Fibroblast of skin of back (primary cell): ENCODE measurements at places on chromosomes 7 and 10.
A peak's percentile ranks its signal among the peaks of the same experiment; 100 is the strongest.

- no peak for DNase-seq
Observed at GRCh38 chr10:22293747-22294404, 22.3 kb upstream of the COMMD3 start.

DNA sequence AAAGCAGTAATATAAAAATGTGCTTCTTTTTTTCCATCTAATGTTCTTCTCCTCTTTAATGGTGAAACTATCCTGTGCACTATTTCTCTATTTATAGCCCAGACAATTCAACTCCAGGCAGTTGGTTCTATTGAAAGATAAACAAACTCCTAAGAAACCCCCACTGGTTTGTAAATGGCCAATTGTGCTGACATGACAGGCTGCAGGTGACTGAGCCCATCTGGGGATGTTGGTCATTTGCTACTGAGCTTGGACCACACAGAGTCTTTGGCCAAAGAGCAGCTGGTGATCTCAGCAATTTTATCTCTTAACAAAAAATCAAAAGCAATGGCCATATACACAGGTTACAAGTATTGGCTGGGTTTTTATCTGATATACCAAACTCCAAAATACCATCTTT lies 631.8 kb upstream of the CELF2 start:
- DNase-seq, result no peak

DNA sequence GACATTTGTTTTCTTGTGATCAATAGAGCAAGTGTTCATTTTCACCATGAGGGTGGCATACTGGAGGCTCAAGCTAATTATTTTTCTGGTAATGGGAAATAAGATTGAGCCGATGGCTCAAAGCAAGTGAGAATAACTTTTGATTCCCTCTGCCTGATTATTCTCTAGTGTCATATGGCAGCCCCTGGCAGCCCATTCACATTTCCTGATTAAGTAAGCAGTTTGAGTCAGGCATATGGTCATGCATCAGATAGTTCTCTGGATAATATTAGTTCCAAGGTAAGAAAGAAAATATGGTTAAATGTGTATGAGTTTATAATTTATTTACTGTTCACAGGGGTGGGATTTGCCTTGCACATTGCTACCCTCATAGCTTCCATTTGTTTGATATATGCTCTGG lies 109.2 kb downstream of the DYNC1I1 start:
- no peak for DNase-seq

DNA sequence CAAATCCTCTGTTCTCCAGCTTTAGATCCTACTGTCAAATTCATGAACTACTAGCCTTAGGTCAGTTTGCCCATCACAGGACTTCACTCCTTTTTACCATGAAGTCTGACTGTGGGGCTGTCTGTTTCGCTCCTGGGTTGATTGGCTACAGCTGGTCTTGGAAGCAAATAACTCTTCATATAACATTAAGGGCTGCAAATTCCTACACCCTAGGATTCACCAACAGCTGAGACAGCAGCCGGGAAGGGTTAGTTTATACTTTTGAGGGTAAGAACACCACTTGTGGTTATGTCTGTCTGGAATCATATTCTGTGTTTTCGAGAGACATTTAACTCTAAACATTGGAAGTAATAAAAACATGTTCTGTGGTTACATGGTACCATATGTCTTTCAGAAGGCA lies 55.9 kb upstream of the KIAA1217 start:
- no peak for DNase-seq

GRCh38 chr7:148050492-148051158 lies 539.9 kb upstream of the C7orf33 start:
- no peak for DNase-seq

DNA sequence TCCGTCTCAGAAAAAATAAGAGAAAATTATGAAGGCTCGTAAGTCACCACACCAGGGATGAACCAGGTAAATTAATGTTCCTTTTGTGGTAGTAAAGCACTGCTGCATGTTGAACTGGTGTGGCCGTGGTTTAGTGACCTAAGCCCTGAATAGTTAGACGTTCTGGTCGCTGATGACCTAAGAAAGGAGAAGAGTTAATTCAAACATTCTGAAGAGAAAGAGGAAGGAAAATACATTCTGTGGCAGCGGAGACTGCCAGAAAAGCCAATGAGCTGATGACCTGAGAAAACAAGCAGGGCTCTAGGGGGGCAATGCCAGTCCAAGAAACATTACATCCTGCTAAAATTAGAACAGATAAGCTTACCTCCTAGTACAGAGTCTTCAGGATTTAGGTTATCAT lies 17.5 kb downstream of the DNAJC9 start:
- no peak for DNase-seq

GRCh38 chr10:93106631-93107072 lies 33.0 kb downstream of the CYP26A1 start:
- DNase-seq, result peak; percentile 83

DNA sequence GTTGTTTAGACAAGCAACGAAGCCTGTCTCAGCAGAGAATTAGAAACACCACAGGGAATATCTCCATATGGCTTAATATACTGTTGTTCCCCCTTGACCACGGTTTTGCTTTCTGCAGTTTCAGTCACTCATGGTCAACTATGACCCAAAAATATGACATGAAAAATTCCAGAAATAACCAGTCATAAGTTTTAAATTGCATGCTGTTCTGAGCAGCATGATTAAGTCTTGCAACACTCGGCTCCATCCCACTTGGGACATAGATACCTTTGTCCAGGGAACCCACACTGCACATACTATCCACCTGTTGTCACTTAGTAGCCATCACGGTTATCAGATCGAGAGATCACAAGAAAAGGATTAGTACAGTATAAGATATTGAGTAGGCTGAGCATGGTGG lies 60.7 kb upstream of the FOXK1 start:
- DNase-seq, result peak; percentile 66

- DNase-seq, result no peak
Observed at GRCh38 chr7:2996141-2996540, 47.5 kb downstream of the CARD11 start.

GRCh38 chr10:78905957-78906308 lies 162.8 kb upstream of the ZMIZ1 start:
- DNase-seq, result no peak

DNA sequence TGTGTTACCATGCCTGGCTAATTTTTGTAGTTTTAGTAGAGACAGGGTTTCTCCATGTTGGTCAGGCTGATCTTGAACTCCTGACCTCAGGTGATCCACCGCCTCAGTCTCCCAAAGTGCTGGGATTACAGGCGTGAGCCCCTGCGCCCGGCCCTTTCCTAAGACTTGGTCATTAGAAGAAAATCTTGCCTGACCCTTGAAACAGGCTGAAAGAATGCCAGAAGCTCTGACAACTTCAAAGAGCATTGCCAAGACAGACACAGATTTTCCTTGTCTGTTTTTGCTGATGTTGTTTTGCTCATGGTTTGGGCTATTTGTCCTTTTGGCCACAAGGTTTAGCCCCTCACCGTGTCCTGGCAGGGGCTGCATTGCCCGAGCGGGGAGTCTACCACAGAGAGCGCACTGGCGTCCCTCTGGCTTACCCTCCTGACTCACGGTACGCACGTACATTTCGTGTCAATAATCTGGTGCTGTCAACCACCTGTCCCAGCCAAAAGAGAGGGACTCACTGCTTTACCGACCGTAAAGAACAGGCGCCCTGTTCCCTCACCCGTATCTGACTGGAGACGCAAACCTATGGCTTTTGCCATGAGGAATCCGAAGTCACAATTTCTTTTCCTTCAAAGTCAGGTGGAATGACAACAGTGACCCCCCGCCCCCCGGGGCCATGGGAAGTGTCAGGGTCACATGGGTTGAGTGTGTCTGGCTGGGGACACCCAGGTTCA lies 10.1 kb upstream of the INPP5A start:
- DNase-seq, result no peak

- peak; percentile 64 for DNase-seq
Observed at GRCh38 chr7:134632937-134633540, 13.6 kb upstream of the BPGM start.

GRCh38 chr10:50929670-50930069 lies 44.2 kb upstream of the A1CF start:
- DNase-seq, result peak; percentile 21

- no peak for DNase-seq
Observed at GRCh38 chr7:37234928-37235327, 213.7 kb downstream of the ELMO1 start.

GRCh38 chr10:113087165-113088029 lies 137.3 kb downstream of the TCF7L2 start:
- peak; percentile 98 for DNase-seq

- no peak for DNase-seq
Observed at GRCh38 chr10:93579985-93580711, 13.7 kb downstream of the FFAR4 start.

DNA sequence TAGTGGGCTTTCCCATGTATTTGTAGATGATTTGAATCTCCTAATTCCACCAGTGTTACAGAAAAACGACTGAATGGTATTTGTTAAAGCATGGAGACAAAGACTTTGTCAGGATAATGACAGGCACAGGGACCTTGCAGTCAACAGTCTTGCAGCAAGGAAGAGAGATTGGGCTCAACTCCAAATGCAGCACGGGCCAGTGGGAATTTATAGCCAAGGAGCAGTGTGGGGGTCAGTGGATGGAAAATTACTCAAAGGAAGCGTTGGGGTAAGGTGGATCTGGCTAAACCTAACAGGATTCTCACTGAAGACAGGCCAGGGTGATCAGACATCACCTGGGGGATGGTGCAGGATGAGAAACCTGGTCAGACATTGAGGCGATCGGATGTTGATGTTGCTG lies 24.3 kb downstream of the CPVL start:
- DNase-seq, result no peak

- no peak for DNase-seq
Observed at GRCh38 chr7:127968547-127968946, 62.7 kb downstream of the LRRC4 start.

- no peak for DNase-seq
Observed at GRCh38 chr10:13483073-13483472, 45.7 kb downstream of the BEND7 start.

DNA sequence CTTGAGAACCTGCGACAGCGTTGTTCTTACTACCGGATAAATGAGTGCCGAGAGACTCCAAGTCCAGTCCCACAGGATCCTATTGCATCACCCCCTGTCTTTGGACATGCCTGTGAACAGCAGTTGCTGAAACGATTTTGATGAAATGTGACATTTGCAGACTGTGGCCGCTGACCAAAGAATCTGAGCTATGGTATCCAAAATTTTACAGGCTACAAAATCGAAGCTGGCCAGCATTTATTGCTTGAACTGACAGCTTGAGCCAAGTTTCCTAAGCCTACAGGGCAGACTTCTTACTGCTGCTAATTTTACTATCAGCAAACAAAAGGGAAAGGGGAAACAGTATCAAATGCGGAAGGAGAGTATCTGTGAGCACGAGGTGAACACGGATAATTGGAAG lies 12.1 kb upstream of the NPVF start:
- no peak for DNase-seq

- no peak for DNase-seq
Observed at GRCh38 chr10:35854661-35855060, 212.6 kb upstream of the FZD8 start.

DNA sequence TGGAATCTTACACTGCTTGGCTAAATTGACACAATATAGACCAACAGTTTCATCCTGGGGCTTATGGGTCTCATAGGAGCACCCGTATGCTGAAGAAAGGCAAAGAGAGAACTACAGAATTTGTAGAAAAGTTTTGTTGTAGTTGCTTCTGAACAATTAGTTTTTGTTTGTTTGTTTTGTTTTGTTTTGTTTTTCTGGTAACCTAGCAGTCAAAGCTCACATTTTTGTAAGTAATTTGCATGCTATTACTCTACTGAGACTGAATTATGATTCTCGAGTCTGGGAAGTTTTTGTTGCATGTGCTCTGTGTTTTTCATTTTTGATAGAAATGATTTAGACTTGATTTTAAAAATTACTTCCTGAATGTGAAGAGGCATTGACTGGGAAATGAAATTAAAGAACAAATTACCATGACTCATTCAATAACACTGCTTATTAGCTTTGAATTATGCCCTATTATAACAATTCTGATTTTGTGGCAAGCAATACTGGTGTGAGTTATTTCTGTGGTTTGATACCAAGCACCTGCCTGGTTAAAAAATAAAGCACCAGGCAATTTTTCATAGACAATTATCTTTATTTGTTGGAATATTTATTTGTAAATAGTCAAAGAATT lies 438 bp downstream of the LSMEM1 start:
- no peak for DNase-seq

DNA sequence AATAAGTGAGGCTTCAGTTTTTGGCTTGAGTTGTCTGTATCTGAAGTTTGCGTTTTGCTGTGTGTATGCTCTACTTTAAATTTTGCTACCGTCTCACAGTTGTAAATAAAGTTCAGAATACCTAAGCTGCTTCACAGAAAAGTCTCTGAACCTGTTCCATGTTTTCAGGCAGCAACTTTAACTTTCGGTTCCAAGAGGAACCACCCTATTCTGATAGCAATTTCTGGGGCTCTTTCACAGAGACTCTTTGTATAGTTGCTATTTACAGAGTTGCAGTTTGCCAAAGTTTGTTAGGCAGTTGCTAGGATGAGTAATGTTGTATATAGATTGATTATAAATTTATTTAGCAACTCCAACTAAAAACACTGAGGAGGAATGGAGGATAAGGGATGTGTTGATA lies 5.7 kb downstream of the FAM221A start:
- no peak for DNase-seq

- DNase-seq, result no peak
Observed at GRCh38 chr7:48681006-48681405, 243.3 kb upstream of the CDC14C start.

- no peak for DNase-seq
Observed at GRCh38 chr10:6333086-6333485, 130.4 kb downstream of the PFKFB3 start.

GRCh38 chr10:110860576-110861241 lies 11.0 kb upstream of the PDCD4 start:
- DNase-seq, result no peak

DNA sequence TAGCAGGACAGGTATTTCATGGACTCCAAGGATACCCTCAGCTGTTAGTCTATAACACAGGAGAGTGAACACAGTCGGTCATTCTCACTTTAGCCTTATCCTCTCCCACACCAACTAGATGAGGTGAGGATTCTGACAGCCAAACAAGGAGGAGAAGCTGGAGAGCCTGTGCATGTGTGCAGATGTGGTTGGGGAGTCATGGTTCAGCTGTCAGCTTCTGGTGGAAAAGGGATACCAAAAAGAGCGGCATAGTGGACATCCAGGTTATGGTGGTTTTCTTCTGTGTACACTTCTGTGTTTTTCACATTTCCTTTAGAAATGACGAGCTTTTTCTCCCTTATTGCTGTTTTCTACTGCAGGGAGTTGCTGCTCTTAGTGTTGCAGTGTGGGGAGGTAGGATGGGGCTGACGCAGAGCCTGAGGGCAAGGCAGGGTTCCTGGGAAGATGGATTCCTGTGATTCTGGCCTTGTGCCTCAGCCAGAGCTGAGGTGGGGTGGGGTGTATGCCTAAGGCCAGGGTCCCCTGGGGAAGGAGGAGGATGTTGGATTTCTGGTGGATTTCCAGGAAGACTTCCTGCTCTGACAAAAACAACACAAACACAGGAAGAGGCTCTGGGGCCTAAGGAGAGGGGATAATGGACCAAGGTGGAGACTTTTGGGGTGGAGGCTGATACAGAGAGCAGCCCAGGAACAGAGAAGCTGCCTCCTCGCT lies 26.6 kb downstream of the PLAU start:
- DNase-seq, result peak; percentile 38
